ENCODE measurements at places on chromosomes 4 and X. TPM values are rescaled to one million over a fixed set of nuclear protein-coding genes. Genes with fewer than 3 reads are reported as not detected.

Gene FAM53A
- 2.9 TPM for total RNA-seq

DNA sequence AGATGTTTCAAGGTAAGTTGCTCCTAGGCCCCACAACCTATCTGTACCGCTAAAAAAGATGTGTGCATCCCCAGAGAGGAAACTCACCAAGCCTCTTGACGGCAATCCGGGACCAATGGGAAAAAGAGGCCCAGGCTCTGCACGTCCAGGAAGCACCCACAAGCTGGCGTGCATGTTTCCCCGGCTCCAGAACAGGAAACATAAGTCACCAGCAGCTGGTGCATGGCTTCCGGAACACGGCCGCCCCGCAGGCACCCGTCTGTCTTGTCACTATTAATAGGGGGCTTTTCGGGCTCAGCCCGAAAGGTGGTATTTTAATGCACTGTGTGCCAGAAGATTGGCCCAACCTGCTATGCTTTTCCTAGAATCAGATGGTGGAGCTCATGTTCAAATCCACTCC, 22.2 kb downstream of the CRMP1 start:
- DNase-seq = no peak

DNA sequence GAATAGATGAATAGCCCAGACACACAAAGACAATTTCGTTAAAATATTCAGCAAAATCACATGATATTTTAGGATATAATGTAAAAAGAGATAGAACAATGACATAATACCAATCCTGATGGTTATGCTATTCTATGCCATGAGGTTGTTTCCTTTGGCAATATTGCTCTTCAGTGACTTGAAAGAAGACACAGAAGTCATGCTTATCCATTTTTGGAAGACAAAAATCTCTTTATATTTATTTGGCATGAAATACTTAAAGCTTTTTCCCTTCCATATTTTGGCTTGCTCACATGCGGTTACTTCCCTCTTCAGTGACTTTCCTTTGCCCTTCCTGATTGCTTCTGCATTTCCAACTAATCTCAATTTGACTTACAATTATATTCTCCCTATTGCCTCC, 314.8 kb downstream of the IQCM start:
- no peak for DNase-seq

Gene GPC4
- total RNA-seq = not detected

GRCh38 chr4:100540131-100540530, 22.3 kb upstream of the EMCN start:
- DNase-seq = no peak

Gene IL13RA1
- 3.3 TPM for total RNA-seq

- DNase-seq = no peak
These were observed 236.2 kb downstream of the EVC2 start for GRCh38 chr4:5472160-5472591.

Gene RASL11B
- not detected for total RNA-seq

GRCh38 chr4:89759426-89759825, 77.5 kb downstream of the SNCA start:
- no peak for DNase-seq

DNA sequence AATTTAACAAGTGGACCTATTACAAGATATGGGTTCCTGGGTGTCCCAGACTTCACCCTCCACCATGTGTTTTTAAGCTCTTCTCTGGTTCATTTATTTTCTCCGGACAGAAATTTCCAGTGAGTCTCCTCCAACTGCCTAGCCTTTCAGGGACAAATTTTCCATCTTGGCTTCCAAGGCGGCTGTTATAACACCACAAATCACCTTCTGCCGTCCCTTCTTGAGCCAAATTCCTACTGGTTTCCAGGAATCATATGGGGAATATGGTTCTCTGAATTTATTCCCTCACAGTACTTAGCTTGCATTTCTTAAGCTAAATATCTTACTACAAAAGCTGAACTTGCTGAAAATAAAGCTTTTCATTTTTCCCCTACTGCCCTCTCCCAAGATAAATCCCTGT, 18.8 kb downstream of the NEXMIF start:
- DNase-seq = no peak

Gene JCHAIN
- 1.6 TPM for total RNA-seq

DNA sequence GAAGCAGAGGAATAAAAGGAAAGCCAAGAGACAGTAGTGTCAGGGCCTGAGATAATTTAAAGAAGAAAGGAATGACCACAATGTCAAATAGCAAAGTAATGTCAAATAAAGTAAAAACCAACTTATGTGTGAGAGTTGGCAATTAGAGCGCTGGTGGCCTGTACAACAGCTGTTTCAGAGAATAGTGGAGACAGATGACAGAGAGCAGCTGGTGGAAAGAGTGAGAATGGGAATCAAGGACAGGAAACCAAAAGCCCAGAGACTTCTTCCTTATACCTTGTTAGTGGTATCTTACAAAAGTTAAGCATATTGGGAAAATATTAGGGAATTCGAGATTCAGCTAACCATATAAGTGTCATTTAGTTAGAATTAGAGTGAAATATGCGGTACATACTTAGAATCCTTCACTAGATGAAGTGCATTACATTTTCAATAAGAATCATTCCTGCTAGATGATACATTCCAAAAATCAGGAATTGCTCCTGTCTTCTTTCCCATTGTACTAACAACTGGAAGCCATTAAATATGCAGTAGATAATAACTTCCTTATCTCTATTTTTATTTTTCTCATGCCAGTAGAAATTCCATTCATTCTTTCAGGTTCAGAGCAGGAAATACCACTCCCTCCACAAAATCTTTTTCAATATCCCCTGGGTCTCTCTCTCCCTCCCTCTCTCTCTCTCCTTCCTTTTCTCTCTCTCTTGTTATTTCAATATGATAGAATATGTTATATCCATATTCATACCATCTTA, 525.4 kb downstream of the CENPC start:
- DNase-seq = no peak

Gene SLC7A11
- total RNA-seq = not detected

GRCh38 chr4:25815586-25815985, 47.2 kb downstream of the SEL1L3 start:
- DNase-seq = no peak

Gene PTPN13
- total RNA-seq = 2.4 TPM

DNA sequence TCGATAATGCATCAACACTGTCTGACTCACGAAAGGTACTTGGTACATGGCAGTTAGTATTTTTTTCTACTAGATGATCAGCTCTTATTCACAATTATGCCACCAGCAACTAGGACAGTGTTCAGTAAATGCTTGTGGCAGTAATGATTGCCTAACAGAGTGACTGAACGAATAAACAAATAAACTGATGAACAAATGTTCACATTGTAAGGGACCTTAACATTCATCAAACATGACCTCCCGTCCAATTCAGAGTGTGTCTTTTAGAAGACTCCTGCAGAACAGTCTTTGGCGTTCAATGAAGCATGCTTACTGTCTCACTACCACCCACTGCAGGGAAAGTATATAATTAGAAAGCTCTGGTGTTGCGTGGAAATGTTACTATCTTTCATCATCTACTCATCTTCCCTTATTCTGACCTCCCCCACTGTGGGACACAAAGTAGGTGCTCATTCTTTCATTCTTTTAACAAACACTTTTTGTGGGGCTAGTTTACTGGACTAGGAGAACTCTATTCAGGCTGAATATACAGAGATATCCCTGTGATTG, 319.3 kb downstream of the RAB28 start:
- DNase-seq = no peak

Gene TMEM184C
- total RNA-seq = 15.1 TPM

Gene YIPF7
- total RNA-seq = 0.50 TPM

Gene GLRA2
- total RNA-seq = not detected

DNA sequence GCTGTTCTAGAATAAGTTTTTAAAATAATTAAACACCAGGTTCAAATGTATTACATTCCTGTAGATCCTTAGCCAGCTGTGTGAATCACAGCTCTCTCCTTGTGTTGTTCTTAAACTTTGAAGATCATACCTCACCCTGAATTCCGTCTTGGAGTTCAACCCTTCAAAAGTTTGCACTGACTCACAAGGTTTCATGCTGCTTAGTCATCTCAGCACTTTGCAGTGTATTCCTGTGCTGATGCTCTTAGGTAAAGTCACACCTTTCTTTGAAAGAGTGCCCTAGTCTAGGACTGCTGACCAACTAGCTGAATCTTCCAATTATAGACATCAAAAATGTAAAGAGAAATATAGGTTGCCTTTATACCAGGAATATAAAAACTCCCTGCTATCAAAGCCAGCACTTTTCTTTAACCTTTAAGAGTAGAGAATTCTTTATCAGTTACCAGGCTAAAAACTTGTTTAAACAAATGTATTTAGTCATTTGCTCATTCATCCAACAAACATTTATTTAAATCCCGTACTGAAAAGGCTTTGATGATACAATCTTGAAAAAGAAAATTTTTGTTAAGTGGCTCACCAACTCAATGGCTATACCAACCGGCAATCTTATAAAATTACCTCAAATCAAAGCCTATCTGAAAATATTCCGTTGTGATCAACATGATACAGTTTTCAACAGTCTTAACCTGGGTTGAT, 169.7 kb downstream of the RAP1GDS1 start:
- no peak for DNase-seq

DNA sequence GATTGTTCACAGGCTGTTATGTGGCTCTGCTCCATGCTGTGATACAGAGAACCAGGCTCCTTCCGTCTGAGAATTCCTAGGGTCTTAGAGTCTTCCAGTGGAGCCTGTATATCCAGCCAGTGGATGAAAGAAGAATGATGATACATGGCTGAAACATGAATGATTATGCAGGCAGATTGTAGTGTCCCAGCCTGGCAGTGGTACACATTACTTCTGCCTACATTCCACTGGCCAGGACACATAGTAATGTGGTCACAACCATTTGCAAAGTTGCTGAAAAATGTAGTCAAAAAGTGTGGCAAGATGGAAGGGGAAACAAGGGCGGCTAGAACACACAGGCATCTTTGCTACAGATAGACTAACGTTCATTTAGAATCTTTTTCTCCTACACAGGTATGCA, 4.5 kb upstream of the GBA3 start:
- DNase-seq = no peak

DNA sequence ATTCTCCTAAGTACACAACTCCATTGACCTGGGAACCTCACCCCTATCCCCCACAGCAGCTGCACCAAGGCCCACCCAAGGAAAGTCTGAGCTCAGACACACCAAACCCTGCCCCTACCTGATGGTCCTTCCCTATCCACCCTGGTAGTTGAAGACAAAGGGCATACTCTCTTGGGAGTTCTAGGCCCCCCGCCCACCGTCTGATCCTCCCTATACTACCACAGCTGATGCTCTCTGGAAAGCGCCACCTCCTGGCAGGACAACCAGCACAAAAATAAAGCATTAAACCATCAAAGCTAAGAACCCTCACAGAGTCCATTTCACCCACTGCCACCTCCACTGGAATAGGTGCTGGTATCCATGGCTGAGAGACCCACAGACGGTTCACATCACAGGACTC, 83.6 kb downstream of the ANAPC10 start:
- DNase-seq = no peak

- DNase-seq = no peak
These were observed 557.0 kb upstream of the GNPDA2 start for GRCh38 chr4:45283352-45283751.

- DNase-seq = no peak
These were observed 1.4 kb upstream of the L1CAM start for GRCh38 chrX:153887385-153887784.

Gene ERCC6L
- 0.28 TPM for total RNA-seq

- no peak for DNase-seq
These were observed 32.3 kb downstream of the BCOR start for GRCh38 chrX:40065296-40066046.

Gene PCYT1B
- 0.42 TPM for total RNA-seq

DNA sequence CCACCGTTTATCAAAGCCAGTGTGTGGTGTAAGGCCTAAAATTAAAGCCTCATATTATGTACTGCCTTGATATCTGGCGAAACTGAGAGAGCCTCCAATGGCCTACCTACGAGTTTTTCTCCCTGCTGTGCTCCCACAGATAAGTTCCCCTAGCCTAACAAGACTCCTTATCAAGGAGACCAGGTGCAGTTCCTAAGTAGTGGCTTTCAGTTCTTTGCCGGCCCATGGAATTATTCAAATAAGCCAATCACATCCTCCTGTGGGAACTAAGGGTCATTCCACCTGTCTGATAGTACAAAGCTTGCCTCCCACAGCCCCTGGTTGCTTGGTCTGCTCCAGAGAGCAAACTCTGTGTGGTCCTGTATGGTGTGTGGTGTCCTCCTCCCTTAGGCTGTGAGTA, 99.8 kb upstream of the TEX13C start:
- DNase-seq = no peak

Gene LEF1
- 24.5 TPM for total RNA-seq

Gene SSX3
- total RNA-seq = not detected

Gene ITIH6
- not detected for total RNA-seq

DNA sequence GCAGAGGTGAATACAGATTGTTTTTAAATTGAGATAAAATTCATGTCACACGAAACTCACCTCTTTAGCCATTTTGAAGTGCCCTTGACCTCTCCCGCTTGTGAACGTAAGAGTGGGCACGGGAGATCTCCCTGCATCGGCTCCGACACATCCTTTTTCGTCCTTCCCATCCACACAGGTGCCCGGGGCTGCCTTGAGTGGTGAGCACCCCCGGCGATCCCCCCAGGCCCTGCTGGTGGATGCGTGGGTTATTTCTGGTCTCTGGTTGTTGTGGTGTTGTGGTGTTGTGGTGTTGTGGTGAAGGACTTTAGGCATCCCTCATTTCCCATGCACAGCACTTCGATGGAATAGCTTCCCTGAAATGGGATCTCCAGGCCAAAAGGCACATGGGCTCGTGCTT, 46.1 kb downstream of the PSAPL1 start:
- DNase-seq = no peak

Gene FGA
- total RNA-seq = not detected

DNA sequence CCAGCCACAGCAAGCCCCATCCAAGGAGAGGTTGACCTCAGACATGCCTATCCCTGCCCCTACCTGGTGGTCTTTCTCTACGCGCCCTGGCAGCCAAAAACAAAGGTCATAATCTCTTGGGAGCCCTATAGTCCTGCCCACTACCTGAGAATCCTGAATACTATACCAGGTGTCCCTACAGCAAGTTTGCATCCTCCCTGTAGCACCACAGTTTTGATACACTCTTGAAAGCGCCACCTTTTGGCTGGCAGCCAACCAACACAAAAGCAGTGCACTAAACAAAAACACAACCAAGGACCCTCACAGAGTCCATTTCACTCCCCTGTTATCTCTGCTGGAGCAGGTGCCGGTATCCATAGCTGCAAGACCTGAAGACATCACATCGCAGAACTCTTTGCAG, 523.8 kb upstream of the CPEB2 start:
- DNase-seq = no peak

Gene MID2
- total RNA-seq = 2.3 TPM

GRCh38 chr4:107854356-107855022, 29.8 kb downstream of the SGMS2 start:
- DNase-seq = no peak

DNA sequence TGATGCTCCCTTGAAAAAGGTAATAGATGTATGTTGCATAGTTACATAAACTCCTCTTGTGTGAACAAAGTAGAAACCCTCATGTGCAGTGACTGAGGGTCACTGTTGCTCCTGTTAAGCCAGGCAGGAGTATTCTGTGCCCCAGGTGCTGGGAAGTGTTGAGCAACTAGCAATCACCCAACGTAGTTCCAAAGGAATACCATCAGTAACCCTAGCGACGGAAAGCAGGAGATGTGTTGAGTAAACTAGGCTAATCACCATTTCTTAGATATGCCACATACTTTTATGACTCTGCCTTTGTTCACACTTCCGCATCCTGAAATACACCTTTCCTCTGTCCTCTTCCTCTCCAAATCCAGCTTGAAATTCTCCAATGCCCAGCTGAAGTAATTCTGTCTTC, 50.9 kb upstream of the TAB3 start:
- DNase-seq = no peak

GRCh38 chrX:74923942-74924448, 1.3 kb downstream of the NEXMIF start:
- DNase-seq = no peak

Gene MND1
- total RNA-seq = not detected

All from natural killer cell (primary cell).